Activated T-helper 17 cell treated with anti-CD3 and anti-CD28 coated beads, Interleukin-2, amount 50 U/mL, for 72 hours (primary cell): ENCODE measurements at places on chromosomes 16 and 17.

- no peak for ATAC-seq
These were observed 201.5 kb upstream of the TNRC6C start for GRCh38 chr17:77756846-77757560.

DNA sequence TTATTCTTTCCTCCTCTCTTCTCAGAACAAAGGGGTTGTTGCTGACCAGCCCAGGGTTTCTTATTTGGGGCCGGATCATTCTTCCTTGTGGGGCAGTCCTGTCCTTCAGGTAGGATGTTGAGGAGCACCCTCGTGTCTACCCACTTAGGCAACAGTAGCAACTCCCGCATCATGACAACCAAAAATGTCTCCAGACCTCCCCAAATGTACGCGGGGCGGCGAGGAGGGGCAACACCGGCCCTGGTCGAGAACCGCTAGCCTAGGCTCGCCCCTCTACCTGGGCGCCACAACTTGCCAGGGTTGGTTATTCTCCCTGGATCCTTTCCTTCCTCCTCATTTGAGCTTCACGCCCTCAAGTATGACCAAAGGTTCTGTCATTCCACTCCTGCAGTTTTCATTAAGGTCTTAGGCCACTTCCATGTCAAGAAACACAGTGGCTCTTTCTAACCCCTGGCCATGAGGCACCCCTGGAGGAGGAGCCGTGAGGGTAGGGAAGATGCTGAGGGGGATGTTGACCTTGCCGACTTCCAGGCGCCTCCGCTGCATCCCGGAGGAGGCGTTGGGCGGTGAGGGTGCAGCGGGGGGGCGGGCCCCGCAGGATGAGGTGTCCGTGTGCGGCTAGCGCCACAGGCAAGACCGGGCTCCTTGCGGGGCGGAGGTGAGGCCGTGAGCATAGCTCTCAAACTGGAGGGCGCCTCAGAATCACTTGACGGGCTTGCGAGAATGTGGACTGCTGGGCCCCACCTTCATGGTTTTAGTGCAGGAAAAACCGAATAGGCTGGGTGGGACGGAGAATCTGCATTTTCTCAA, 712 bp upstream of the SPECC1 start:
- peak; percentile 51 for ATAC-seq

- no peak for ATAC-seq
These were observed 349 bp upstream of the SLC6A2 start for GRCh38 chr16:55655381-55655896.

DNA sequence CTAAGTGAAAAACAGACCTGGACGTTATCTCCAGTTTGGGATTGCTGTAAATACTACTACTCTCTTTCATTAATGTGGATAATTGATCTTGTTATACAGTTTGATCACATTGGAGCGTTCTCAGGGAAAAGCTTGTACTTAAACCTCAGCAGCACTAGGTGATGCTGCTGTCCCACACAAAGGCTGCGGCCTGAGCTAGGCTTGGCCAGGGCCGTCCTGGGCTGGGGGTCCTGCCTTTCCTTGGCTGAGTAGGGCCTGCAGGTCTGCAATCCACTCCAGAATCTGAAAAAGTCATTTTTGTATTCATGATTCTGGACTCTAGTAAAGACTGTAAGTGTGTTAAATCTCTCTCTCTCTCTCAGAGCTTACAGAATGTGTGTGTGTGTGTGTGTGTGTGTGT, 23.7 kb upstream of the PMFBP1 start:
- no peak for ATAC-seq

DNA sequence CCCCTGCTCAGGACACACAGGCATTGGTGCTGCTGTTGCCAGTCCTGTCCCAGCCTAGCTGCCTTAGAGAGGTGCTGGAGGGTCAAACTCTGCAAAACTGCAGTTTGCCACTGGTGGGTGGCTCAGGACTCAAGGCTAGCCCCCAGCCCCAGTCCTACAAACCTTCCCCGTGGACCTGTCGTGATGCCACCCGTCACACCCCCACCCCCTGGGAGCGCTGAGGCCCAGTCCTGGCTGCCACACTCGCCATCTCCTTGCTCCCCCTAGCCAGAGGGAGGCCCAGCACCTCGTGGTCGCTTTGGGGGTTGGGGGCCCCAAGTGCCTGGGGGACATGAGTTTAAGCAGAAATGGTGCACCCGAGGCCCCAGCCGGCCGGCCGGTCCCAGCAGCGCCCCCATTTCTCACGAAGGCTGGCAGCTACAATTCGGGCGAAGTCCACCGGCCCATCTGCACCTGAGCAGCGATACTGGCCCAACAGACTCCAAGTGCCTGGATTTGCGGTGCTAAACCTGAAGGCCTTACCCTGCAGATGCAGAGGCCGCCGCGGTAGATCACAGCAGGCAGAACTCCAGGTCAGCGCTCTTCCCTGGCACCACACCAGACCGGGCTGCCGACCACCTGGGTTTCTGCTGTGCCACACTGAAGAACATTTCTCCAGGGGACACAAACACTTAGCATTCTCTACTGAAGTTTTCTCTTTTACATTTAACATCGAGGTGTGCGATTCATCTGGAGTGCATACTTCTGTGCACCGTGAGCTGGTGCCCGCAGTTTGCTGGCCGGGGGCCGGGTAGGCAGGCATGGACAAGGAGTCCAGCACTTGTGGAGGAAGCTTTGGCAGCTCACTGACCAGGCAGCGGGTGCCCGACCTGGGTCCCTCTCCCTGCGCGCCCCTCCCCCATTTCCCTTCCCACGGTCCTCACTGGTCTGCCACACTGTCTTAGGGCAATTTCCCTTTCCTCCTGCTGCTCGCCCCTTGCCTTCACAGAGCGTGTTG, 130.0 kb downstream of the KCNJ12 start:
- ATAC-seq: no peak

DNA sequence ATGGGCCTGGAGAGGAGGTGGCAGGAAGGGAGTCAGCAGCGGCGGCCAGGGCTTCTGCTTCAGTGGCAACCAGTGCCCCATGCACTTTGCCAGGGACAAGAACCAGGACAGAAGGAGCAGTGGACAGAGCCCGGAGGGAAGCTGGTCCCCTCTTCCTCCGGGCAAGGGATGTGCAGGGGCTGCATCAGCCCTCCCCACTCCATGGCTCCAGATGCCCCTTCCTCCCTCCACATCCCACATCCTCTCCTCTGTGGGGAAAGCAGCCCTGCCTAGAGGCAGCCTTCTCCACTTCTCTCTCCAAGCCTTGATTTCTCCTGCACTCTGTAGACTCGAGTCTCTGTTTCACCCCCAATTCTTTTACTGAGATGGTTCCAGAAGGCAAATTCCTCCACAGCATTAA, 50.4 kb downstream of the AIPL1 start:
- ATAC-seq: no peak

DNA sequence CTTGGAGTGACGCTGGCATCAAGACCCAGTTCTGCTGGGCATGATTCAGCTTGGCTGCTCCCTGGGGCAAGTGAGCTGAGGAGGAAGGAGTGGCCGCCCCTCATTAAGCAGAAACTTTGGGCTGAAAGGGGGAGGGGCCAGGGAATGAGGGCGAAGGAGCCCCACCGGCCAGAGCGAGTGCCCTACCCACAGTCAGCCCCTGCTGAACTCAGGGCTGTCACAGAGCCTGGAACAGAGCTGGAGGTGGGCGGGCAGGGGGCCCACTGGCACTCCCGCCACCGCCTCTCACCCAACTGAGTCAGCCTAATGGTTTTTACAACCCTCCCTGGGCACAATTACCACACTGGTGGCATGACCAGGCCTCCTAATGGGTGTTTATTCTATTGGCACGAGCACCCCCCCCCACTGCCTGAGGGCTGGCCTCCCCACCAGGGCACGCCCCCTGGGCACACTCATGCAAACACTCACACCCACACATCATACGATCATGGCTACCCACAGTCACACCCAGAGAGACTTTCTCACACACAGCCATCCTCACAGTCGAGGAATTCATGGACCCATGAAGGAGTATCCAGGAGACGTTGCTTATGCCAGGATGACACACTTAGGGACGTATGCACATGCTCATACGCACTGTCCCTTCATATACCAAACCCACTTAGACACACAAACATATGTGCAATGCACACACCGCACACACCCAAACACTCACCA, 19.2 kb downstream of the UNC119 start:
- ATAC-seq: no peak

DNA sequence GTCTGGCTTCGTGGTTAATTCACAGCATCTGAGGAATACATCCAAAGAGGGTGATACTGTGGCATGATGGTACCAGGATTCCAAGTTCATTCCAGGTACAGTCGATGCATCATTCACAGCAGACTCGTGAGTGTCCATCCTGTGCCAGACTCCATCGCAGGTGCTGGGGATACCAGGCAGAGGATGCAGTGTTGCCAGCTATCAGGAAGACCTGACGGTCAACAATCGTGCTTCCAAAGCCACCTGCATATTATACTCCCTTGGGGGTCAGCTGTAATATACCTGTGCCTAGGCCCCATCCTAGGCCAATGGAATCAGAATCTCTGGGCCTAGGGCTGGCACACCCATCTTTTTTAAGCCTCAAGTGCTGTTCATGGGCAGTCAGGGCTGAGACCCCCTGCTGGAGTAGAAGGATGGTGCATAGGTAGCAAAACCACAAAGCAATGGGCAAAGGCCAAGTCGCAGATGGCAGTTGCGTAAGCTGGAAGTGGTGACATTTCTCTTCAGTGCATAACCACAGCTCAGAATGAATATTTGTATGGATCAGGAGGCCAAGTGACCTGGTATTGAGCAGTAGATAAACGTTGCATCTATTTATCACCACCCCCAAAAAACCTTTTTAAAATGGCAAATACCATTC, 42.9 kb upstream of the C16orf78 start:
- ATAC-seq: no peak

GRCh38 chr16:27287051-27287811, 18.7 kb upstream of the NSMCE1 start:
- ATAC-seq: no peak

DNA sequence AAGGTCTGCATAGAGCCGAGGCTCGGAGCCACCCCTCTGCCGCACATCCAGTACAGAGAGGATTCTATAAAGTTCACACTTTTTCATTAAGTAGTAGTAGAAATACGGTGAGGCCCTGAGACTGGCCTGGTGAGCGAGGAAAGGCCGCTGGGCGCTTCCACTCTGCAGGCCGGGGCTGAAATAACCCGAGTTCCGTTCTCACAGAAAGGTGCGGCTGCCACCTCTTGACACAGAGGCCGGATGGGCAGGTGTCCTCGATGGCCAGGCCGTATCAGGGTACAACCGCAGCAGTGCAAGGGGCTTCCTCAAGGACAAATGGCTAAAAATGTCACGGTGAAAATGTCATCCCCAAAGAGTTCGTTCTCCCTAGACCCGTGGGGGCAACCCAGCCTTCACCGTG, 770 bp upstream of the PCYT2 start:
- ATAC-seq: no peak

DNA sequence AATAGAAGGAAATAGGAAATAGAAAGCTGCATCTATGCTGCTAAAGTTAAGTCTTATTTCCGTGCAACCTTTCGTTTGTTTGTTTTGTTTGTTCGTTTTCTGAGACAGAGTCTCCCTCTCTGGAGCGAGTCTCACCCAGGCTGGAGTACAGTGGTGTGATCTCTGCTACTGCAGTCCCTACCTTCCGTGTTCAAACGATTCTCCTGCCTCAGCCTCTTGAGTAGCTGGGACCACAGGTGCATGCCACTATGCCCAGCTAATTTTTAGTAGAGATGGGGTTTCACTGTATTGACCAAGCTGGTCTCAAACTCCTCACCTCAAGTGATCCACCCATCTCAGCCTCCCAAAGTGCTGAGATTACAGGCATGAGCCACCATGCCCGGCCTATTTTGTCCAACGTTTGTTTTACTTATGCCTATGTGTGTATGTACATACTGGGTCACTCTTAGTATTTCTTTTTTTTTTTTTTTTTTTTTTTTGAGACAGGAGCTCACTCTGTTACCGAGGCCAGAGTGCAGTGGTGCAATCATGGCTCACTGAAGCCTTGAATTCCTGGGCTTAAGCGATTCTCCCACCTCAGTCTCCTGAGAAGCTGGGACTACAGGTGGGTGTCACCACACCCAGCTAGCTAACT, 16.8 kb downstream of the BMERB1 start:
- ATAC-seq: no peak

DNA sequence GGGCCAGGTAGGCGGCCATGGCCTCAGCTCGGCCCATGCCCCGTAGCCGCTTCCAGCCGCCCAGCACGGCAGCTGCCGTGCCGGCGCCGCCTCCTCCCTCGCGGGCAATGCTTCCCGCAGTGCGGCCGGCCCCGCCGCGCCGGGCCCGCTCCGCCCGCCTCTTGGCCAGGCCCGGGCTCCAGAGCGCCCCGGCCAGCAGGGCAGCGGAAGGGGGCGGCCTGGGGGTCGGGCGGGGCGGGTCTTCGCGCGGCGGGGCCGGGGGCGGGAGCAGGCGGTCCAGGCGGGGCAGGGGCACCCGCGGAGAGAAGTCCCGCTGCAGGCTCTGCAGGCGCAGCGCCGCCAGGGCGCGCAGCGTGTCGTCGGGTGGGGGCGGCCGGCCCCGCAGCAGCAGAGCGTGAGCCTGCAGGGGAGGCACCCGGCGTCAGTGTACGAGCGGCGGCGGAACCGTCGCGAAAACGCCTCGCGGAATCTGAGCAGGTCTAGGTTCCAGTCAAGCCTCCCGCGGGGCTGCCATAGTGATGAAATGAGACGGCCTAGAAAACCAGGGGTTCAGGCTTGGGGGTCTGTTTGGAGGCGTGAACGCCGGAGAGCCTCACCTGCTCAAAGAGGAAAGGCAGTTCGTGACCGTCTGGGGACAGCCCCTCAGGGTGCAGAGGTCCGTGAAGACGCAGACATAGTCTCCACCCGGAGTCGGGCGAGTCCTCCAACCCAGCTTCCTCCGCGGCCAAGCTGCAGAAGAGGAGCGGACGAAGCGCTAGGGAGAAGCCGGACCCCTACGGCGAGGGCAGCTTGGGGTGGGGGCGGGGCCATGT, 6.6 kb downstream of the PLEKHH3 start:
- ATAC-seq: peak; percentile 70

- peak; percentile 40 for ATAC-seq
These were observed at the start of gene HOXB5 for GRCh38 chr17:48593126-48593829. HOXB5 (minus strand) TSS chr17:48593779; CDS start chr17:48593682, 97 bp downstream.

- ATAC-seq: no peak
These were observed 469.6 kb downstream of the SOX9 start for GRCh38 chr17:72590382-72590781.

DNA sequence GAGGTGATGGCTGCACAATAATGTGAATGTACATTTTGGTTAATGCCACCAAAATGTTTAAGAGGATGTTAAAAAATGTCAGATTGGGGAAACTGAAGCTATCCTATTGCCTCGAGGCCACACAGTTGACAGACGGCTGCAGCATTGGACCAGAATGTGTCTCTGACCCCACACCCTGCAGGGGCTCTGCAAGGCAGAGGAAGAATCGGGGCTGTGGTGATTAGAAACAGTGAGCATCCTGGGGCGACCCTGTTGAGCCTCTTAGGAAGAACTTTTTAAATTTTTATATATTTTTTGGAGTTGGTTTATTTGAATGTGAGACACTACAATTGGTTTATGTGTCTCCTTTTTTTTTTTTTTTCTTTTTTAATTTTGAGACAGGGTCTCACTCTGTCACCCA, 15.0 kb upstream of the ADORA2B start:
- no peak for ATAC-seq

DNA sequence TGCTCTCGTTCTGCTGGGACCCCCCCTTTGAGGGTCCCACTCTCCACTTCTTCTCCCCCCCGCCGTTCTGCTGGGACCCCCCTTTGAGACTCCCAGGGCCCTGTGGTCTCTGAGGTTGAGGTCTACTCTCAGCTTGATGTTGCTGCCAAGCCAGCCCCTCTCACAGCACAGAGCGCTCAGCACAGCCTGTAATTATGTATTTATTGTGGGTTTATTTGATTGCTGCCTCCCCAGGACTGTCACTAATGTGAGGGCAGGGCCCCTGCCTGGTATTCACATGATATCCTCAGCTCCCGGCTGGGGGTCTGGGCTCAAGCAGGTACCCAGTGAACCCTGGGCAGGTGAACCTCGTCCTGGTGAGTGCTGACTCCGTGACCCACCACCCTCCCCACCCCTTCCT, 35.4 kb downstream of the ACTG1 start:
- no peak for ATAC-seq
